OCI-M1 (cell line): ENCODE measurements at places on chromosomes 6 and 20.

- no peak for DNase-seq
These were observed 24.5 kb downstream of the PYGB start for GRCh38 chr20:25272223-25273000.

GRCh38 chr6:111399626-111400025 lies 83.4 kb downstream of the REV3L start:
- no peak for DNase-seq

DNA sequence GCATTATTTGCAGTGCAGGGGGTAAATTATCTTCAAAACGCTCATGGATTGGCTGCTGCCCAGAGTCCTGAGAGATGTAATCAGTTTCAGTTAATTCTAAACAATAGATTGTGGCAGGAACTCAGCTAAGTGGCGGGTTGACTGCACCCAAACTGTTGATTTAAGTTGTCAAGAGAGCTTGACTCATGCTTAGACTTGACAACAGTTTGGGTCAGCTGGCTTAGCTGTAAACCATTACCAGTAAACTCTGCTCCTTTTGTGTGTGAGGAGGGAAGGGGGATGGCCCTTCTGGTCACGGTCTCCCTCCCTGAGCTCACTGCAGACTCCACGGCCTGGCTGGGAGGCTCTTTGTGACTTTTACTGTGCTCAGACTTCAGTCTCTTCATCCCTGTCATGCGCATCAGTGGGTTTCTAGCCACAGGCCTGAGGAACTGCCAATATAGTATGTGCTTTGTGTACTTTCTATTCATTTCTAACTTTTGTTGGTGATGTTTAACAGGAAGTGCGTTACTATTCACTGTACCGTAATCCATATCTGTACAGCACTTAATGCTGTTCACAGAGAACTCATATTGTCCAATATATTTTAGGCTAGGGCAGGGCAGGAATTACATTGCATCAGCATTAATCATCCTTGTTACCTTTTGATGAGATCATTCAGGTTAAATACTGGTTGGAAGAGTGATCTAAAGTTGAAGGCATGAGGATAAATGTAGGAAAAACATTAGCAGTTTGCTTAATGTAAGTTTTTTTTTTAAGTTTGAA lies 488.3 kb downstream of the CDKAL1 start:
- no peak for DNase-seq

- DNase-seq, result peak; percentile 85
These were observed 194.9 kb downstream of the PHACTR1 start for GRCh38 chr6:12911427-12911826.

DNA sequence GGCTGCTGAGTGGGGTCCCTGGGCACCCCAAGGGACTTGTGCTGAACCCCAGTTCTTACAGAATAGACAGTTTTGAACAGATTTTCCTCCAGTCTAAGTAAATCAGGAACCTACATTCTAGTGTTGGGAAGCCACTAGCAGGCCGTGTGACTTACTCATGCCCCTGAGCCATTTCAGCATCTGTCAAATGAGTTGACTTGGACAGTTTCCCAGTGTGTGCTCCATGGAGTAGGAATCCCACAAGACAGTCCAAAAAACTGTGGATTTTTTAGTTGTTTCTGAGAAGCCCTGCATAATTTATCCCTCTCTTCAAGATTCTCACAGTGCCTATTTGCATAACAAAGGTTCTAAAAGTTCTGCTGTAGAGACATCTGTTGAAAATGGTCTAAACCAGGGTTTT lies 2.1 kb downstream of the GABRR2 start:
- no peak for DNase-seq

DNA sequence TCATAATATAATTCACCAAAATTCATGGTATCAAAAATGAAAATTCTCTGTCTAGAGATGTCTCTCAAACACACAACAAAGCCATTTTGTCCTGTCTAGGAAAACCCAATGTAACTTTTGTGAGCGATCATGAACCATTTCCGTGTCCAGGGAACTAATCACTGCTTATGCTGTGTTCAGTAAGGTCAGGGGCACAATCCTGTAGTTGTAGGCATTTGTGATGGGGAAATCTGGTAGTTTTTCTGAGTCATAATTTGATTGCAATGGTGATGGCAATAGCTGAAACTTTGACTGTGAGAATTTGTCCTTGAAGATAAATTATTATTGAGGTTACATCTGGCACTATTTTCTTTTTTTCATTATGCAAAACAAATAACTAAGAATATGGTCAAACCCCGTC lies 21.0 kb upstream of the GCLC start:
- DNase-seq, result no peak

- DNase-seq, result no peak
These were observed 109.1 kb downstream of the LY86 start for GRCh38 chr6:6697620-6698019.

GRCh38 chr6:41427642-41428335 lies 92.4 kb downstream of the NCR2 start:
- no peak for DNase-seq

GRCh38 chr6:11130605-11131004 lies 19.1 kb upstream of the ERVFRD-1 start:
- no peak for DNase-seq

DNA sequence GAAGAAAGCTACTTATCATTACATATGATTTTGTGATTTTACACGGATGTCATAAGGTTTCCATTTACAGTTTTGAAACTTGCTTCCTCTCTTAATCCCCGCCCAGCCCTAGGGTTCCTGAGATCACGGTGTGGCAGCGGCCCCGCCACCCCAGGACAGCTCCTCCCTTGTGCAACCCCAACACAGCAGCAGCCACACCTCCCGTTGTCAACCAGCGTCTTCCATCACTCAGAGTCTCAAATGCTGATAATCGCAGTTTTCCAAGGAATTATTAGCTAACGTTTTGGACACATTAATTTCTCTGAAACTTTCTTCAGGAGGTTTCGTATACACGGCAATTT lies 204.8 kb downstream of the THBS2 start:
- no peak for DNase-seq

- no peak for DNase-seq
These were observed 219.6 kb upstream of the CHD6 start for GRCh38 chr20:41837669-41838224.

GRCh38 chr6:516213-516612 lies 124.7 kb downstream of the IRF4 start:
- DNase-seq, result no peak

GRCh38 chr20:62776692-62777527 lies 19.4 kb upstream of the MRGBP start:
- peak; percentile 7 for DNase-seq

GRCh38 chr6:157144859-157145568 lies 178.3 kb downstream of the TMEM242 start:
- DNase-seq, result no peak

DNA sequence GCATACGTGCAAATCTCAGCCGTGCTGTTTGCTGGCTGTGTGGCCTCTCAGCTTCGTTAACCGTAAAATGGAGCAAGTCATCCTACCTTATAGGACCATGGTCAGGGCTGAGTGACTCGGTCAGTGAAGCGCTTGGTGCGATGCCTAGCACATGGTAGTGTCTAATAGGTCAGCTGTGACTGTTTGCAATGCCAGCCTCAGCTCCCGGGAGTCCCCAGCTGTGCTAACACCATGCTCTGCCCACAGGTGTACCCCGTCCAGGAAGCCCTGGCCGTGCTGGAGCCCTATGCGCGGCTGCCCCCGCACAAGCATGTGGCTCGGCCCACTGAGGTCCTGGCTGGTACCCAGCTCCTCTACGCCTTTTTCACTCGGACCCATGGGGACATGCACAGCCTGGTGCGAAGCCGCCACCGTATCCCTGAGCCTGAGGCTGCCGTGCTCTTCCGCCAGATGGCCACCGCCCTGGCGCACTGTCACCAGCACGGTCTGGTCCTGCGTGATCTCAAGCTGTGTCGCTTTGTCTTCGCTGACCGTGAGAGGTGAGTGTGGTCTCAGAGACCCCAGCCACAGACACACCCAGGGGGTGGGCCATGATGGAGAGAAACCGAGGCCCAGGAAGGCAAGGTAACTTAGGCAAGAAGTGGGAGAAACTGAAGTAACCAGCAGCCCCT lies 10.6 kb downstream of the TRIB3 start:
- no peak for DNase-seq

GRCh38 chr6:139375226-139376016 lies 973 bp upstream of the CITED2 start:
- peak; percentile 99 for DNase-seq

DNA sequence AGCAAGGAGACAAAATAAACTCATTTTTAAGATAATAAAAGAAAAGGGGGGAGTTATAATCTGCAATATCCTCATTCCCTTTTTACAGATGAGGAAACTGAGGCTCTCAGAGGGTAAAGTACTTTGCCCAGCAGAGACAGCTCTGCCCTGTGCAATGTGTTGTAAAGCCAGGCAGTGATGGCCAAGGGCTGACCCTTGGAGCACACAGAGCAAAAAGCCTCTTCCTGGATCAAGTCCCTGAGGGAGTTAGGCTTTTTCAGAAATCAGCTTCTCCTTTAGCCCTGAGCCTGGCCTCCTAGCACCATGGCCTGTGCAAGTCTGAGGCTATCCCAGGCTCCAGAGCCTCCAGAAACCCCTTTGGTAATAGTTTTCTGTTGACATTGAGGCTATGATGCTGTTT lies 234.8 kb downstream of the PHACTR1 start:
- no peak for DNase-seq

- no peak for DNase-seq
These were observed 72.0 kb upstream of the F13A1 start for GRCh38 chr6:6392214-6393068.

- DNase-seq, result no peak
These were observed 17.3 kb upstream of the MCUR1 start for GRCh38 chr6:13831615-13832014.

- DNase-seq, result no peak
These were observed 67.1 kb upstream of the MYLIP start for GRCh38 chr6:16061818-16062217.

GRCh38 chr6:168403370-168404005 lies 37.5 kb upstream of the SMOC2 start:
- DNase-seq, result no peak

- DNase-seq, result no peak
These were observed 21.0 kb upstream of the HCRTR2 start for GRCh38 chr6:55153284-55153683.

- no peak for DNase-seq
These were observed 65.3 kb downstream of the CTNNBL1 start for GRCh38 chr20:37759052-37759553.

DNA sequence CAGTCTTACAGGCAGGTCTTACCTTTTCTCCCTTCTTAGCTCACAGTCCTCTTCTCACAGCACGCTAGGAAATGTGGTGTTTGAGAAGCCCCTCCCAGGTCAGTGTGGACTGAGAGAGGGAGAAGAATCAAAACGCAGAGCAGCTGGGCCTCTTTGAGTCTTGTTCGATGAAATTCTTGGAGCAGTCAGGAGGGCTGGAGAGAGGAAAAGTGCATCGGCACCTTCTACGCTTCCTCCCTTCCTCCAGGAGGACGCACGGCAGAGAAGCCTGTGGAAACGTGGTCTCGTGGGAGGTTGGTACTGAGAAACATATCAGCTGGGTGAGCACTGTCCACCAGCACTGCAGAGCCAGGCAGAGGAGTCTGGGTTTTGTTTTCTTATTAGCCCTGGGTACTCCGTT lies 52.7 kb downstream of the TXLNB start:
- DNase-seq, result no peak

DNA sequence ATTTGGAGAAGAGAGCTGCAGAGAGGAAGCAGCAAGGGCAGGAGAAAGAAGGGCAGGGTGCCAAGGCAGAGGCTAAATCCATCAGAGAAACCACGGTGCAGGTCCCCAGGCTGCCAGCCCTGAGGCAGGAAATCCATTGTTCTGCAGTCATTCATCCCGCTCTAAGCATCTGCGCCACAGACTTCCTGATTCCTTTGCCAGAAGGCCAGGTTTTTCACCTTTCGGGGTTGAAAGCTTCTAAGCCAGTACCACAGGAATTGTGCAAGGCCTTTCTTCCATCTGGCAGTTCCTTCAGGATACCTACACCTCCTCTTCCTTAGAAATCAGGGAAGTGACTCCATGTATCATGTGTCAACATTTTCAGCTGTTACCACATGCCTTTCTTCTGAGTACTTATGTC lies 45.6 kb downstream of the ADGRF5 start:
- no peak for DNase-seq

DNA sequence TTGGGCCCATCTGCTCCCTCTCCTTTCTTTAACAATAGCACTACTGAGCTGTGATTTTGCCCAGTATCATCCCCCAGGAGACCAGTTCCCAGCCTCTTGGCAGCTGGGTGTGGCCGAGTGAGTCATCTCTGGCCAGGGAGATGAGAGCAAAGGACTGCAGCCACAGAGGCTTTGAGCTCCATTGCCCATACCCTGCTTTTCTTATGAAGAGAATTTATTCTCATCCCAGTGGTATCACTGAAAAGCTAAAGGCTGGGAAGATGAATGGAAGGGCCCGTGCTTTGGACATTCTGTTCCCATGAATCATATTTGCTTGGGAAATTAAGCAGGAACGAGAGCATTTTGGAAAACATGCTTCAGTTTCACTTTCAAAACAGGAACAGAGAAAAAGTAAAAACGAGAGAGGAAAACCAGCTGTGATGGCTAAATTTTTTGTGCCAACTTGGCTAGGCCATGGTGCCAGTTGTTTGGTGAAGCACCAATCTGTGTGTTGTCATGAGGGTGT lies 14.9 kb downstream of the CST3 start:
- DNase-seq, result peak; percentile 72

DNA sequence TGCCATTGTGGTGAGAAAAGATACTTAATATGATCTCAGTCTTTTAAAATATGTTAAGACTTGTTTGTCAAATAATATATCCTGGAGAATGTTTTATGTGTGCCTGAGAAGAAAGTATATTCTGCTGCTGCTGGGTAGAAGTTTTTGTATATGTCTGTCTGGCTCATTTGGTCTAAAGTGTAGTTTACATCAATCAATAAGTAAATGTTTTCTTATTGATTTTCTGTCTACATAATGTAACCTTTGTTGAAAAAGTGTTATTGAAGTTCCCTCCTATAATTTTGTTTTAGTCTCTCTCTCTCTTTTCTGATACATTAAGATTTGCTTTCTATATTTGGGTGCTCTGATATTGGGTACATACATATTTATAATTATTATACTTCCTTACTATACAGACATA lies 201.2 kb downstream of the THBS2 start:
- DNase-seq, result no peak

GRCh38 chr6:52361945-52362442 lies at the start of gene PAQR8:
PAQR8 (plus strand) TSS chr6:52362151; CDS start chr6:52403214, 41,063 bp downstream.
- DNase-seq, result peak; percentile 91

GRCh38 chr6:168336967-168337366 lies 17.4 kb upstream of the DACT2 start:
- DNase-seq, result no peak

DNA sequence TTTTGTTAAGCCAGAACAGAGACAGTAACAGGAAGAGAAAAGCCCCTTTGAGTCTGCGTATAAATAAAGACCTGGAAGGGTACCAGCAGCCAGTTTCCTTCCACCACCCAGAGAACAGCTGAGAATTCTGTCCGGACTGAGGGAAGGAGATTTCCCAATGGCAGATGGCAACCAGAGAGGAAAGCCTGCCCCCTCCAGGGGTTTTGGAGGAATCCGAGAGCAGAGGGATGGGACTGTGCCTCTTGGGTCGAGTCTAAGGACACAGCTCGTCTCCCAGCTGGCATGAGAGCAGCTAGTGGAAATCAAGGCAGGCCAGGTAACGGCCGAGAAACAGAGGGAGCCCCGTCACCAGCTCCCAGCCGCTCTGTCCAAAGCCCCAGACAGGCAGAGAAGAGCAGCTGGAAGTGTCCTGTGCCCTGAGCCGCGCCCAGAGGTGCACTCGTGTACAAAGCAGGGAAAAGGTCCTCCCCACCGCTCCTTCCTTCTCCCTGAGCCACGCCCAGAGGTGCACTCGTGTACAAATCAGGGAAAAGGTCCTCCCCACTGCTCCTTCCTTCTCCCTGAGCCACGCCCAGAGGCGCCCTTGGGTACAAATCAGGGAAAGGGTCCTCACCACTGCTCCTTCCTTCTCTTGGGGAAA lies 134.0 kb upstream of the SNX9 start:
- no peak for DNase-seq

GRCh38 chr6:144588697-144589325 lies 303.7 kb downstream of the UTRN start:
- no peak for DNase-seq
